ENCODE measurements at places on chromosomes 6 and 20.

- no peak for DNase-seq
Measured at GRCh38 chr6:169960521-169960885, 209.1 kb downstream of the ERMARD start.

- DNase-seq, result no peak
Measured at GRCh38 chr6:54980511-54981275, 134.1 kb downstream of the FAM83B start.

DNA sequence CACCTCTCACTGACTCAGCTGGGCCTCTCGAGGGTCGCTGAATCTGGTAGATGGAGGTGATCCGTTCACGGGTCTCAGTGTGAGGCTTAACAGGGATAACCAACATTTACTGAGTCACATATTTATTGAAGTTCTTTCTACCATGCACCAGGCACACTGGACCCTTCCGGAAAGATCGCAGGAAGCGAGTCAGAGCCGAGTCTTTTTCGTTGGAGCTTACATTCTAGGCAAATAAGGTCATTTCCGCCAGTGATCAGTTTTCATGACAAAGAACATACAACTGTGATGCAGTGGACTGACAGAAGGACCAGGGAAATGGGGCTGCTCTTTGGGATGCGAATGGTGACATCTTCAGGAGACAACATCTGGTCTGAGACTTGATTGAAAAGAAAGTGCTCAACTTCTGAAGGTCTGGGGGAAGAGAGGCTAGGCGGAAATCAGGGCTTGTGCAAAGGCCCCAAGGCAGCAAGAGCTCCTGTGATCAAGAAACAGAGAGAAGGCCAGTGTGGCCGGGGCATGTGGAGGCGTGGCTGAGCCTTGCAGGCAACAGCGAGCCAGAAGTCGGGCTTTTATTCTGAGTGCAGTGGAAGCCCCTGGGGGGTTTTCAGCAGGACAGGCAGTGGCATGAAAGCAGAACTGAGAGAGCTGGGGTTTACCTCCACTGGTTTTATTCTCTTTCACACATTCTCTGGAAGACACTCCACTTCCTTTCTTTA lies 56.7 kb downstream of the APCDD1L start:
- no peak for DNase-seq

GRCh38 chr6:146244630-146245143 lies 215.8 kb downstream of the GRM1 start:
- DNase-seq, result no peak

GRCh38 chr20:7989379-7989778 lies 30.2 kb downstream of the TMX4 start:
- DNase-seq, result no peak

GRCh38 chr6:11367638-11368199 lies 135.3 kb upstream of the NEDD9 start:
- DNase-seq, result no peak

DNA sequence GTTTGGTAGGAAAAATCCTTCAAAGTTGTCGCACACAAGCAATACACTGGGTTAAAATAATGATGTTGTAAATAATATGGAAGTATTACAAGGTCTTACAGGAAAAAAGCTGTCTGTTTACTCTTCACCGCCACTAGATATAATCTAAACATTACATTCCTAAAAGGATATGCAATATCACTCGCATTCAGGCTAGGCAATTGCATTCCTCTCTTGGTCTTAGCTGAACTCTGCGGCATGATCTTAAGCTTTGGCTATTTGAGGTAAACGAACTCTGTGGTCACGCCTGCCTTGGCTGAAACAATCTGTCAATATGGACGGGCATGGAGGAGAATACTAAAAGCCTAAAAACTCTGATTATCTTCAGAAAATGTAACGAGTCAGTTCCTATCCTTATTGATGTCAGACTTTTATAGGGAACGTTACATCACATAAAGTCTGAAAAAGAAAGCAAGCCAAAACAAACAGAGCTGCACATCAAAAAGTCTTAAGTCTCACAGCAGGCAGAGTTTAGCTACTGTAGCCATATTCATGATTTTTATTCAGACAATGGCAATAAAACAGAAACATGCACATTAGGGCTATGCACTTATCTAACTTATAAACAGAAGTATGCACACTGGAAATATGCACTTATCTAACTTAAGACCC lies 30.8 kb upstream of the FILIP1 start:
- DNase-seq, result no peak

DNA sequence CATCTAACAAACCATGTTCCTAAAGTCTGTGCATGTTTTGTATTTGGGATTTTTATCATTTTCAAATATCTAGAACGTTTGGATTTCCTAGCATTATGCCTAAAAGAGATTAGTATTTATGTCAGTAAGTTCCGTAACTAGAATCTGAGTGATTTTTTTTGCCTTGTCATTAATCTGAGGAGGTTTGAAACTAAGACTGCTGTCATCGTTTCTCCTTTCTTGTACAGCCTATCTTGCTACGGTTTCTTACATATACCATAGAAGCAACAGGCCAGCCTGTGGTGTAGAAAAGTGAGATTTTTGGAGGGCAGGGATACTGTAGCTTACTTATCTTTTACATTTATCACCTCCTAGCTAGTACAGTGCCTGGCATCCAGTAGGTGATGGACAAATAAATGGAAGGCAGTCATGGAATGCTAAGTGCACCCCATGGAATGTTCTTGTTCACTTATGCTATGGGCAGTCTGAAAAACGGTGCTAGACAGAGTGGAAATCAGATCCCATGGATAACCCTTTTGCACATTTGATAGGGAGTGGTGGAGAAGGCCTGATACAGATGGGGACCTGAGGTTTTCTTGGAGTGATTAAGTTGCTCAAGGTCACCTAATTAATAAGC lies 93.9 kb downstream of the ARID1B start:
- DNase-seq, result no peak

GRCh38 chr6:128152551-128152950 lies 251.7 kb upstream of the THEMIS start:
- no peak for DNase-seq

DNA sequence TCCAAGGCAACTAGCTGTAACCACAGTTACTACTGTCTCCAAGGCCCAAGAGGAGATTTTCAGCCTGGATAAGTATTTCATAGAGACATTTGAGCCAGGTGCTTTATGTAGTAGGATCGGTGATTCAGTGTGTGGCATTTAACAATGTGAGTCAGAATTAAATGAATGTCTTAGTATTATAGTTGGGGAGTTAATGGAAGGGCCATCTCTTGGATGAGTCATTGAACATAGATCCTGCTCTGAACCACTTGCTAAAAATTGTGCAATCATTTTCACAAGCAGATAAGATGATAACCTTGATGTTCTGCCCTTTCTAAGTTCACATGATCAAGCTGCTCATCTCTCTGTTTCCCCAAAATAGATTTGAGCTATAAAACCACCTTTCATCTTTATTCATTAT lies 668.9 kb upstream of the CITED2 start:
- DNase-seq, result peak; percentile 39

DNA sequence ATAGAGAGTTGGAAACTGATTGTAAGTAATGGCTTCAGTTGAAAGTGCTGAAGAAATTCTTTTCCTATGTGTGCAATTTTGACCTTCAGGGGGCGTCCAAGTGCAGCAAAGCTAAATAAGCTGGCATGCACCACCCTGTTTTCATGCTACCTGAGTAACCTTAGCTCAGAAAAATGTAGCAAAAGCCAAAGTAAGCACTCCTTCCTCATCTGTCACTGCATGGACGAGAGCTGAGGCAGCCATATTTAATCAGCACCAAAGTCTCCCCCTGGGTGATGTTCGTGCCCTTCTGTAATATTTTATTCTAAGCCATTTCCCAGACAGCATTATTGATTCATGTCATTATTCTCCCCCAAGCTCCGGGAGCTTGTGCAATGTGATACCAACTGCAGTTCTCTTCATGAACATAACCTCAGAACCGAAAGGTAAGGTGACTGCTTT lies 123.1 kb downstream of the RPS12 start:
- DNase-seq, result peak; percentile 29

GRCh38 chr20:63183422-63184146 lies 32.3 kb downstream of the YTHDF1 start:
- DNase-seq, result peak; percentile 2

- DNase-seq, result no peak
Measured at GRCh38 chr6:98335594-98335993, 498.8 kb upstream of the POU3F2 start.

DNA sequence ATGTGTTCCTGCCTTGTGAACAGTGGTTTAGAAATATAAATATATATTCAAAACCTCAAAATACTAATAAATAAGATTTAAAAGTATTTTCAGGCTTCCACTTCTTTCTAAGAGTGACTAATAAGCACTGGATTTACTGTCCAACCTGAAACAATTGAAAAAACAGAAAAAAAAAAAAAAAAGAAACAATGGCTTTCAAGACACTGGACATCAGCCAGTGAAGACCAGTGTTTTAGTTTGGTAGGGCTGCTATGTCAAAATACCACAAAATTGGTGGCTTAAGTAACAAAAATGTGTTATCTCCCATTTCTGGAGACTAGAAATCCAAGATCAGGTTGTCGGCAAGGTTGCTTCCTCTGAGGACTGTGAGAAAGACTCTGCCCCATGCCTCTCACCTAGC lies 101.4 kb upstream of the PDE7B start:
- DNase-seq, result no peak

- no peak for DNase-seq
Measured at GRCh38 chr20:63932606-63933160, 23.5 kb downstream of the UCKL1 start.

DNA sequence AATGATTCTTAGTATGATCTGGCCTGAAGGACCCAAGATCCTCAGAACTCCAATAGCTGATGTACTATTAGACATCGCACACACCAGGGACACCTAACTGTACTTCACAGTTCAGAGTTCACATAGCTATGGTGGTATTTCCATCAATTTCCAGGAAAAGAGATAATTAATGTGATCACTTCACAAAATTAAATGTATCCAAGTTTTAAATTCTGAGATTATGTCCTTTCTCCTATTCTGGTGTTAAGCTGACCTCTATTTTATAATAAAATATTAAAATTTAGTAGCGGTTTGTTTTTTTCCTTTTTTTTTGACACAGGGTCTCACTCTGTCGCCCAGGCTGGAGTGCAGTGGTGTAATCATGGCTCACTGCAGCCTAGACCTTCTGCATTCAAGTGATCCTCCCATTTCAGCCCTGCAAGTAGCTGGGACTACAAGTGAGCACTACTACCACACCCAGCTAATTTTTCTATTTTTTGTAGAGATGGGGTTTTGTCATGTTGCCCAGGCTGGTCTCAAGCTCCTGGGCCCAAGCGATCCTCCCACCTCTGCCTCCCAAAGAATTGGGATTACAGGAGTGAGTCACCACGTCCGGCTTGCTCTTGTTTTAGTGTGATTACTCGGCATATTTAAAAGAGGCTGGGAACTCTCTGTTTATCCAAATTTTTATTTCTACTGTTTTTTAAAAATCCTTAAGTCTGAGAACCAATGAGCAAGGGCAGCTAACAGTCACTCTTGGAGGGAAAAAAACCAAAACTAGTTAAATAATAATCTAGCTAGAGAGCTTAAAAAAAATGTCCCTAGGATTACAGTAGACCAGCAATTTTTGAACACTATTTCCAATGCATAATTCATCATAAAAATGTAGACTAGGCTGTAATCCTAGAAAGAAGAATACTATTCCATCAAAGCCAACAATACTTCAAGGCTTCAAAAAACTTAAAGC lies 16.0 kb downstream of the KIF13A start:
- no peak for DNase-seq

GRCh38 chr20:3896302-3896701 lies 7.1 kb downstream of the PANK2 start:
- DNase-seq, result no peak

DNA sequence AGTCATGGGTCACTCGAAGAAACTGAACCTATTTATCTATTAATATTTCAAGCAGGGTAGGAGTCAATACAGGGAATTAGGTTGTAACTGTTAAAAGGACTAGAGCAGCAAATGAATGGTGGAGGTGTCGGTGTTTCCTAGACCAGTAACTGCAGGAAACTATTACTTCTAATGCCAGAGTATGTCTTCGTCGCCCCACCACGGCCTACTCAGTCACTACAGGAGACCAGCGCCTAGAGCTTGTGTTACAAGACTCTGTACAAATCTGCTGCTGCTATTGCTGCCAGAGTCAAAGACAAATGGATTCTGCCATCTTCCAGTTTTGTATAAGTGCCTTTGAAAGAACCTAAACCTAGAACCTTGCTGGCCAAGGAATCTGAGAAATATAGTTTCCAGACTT lies 343.9 kb downstream of the SOX4 start:
- no peak for DNase-seq

GRCh38 chr6:165658395-165659058 lies 4.5 kb downstream of the PDE10A start:
- DNase-seq, result no peak

- no peak for DNase-seq
Measured at GRCh38 chr6:163711615-163712565, 297.4 kb downstream of the QKI start.

DNA sequence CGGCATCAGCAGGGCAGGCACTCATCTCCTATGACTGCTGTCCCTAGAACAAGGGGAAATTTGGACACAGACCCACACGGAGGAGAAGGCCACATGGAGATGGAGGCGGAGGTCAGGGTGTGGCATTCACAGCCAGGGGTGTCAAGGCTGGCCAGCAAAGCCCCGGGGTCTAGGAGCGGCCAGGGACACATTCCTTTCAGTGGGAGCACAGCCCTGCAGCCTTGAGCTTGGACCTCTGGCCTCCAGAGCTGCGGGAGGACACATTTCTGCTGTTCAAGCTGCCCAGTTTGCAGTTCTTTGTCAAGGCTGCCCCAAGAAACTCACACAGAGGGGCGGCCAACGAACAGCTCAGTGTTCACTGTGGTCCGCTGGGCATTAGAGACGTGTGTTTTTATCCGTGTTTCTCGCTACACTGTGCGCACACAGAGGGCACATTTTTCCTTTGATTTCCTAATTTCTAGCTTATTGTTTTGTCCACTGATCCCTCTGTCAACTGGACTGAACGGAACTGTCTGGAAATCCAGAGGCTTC lies 93.4 kb upstream of the MPC1 start:
- no peak for DNase-seq

- no peak for DNase-seq
Measured at GRCh38 chr6:105194591-105194990, 14.8 kb upstream of the POPDC3 start.

GRCh38 chr20:20085812-20086211 lies 33.5 kb downstream of the CFAP61 start:
- no peak for DNase-seq
